Stimulated activated CD4-positive, alpha-beta T cell treated with anti-CD3 and anti-CD28 coated beads, TNF-alpha, amount 100 ng/mL, for 1 hour (primary cell): ENCODE measurements at places on chromosomes 7 and 10.

- no peak for DNase-seq
Measured at GRCh38 chr7:158672975-158673374, 31.6 kb downstream of the NCAPG2 start.

- DNase-seq = no peak
Measured at GRCh38 chr10:619710-620109, 69.8 kb downstream of the DIP2C start.

DNA sequence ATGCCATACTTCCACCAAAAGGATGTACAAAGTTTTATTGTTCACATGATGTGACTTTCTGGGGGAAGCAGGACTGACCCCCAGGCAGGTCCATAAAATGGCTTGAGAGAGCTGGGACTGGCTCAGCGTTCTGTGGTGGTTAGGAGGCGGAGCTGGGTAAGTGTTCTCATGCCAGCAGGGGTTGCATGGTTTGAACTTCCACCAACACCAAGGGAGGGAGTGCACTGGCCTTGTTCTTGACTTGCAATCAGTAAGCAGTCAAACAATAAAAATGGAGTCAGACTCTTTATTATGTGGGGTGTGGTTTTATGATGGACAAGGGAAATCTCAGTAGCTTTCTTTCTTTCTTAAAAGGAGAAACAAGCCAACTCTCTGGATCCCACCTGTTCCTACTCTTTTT, 95.4 kb upstream of the PRR15 start:
- DNase-seq = no peak

GRCh38 chr10:81108516-81109199, 571.0 kb downstream of the SH2D4B start:
- DNase-seq = no peak

- no peak for DNase-seq
Measured at GRCh38 chr10:27663621-27664020, 82.0 kb downstream of the MKX start.

DNA sequence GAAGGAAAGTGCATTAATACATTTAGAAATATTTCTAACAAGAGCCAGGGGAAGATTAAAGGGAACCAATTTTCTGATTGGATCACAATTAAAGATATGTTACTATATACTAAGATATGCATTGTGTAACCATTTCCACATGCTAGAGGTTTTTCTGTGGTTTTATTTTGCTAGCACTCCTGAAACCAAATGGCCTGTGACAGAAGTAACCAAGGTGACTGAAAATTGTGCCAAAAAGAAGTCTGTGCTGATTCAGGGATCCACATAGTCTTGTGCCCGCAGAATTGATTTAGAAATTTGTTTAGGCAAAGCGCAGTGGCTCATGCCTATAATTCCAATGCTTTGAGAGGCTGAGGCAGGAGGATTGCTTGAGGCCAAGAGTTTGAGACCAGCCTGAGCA, 1.8 kb downstream of the CC2D2B start:
- DNase-seq = no peak
